ENCODE measurements at places on chromosomes 6 and 20.

DNA sequence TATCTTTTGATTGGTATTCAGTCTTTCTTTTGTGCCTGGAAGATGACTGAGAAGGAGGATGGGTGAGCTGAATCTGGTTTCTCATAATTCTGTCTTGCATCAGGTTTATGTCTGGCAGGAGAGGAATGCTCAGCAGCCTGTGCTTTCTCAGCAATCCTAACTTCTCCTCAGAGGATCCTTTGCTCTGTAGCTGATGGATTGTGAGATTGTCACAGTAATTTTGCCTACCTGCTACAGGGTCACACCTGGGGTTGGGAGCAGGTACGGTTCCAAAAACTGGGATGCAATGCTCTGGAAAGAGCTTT is 2.1 kb upstream of the HS3ST5 start:
- no peak for DNase-seq

DNA sequence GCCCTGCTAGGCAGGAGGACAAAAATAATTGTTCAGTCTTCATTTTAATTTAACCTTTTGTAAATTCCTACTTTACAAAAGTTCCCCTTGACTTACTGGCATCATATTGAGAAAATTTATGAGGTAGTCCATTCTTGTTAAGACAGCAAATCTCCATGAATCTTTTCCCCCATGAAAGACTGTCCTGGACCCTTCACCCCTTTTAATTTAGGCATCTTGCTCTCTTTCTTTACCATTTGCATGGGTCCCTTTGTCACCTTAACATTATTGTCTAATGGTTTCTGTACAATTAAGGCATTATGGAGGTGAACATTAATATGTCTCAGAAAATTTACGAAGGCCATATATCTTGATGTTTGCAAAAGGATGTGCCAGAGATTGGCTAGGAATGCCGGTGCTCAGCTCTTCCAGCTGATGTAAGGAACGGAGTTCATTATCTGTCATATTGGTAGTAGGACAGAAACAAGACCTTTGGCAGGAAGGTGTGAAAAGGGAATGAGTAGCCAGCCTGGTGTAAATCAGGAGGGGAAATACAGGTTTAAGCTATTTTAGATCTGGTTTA is 382.8 kb upstream of the TSHZ2 start:
- no peak for DNase-seq

DNA sequence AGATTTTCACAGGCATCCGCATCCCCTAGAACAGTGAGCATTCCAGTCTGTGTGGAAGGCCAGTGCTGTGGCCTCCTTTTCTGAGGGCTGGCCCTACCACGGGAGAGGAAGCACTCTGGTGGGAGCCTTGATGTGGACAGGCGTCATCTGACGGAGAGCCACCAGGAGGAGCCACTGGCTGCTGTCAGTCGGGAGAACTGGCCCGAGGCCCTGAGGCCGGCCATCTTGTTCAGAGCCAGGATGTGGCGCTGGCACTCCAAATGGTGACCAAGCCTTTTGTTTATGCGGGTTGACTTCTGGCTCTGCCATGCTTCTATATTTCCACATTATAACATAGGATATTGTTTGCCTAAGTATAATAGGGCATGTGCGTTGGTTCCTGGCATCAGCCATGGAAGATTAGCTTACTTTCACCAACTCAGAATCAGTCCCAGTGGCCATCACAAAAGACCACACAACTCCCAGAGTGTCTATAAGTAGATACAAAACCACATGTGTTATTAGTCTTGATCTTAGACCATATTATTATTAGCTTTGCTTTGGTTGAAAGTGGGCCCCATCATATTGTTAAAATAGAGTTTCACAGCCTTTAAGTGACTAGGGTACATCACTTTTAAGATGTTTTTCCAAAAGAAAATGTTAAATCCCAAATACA is 273.9 kb upstream of the TAB2 start:
- no peak for DNase-seq

DNA sequence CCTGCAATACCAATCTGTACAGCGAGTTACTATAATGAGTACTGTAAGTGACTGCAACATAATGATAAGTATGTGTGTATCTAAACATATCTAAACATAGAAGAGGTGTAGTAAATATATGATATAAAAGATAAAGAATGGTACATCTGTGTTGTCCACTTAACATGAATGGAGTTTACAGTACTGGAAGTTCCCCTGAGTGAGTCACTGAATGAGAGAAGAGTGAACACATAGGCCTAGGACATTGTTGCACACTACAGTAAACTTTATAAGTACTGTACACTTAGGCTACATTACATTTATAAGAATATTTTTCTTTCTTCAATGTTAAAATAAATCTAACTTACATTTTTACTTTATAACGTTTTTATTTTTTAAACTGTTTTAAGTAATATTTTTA is 380.4 kb downstream of the MMUT start:
- DNase-seq, result no peak

GRCh38 chr6:157603314-157603940 is 219.6 kb upstream of the SNX9 start:
- no peak for DNase-seq

GRCh38 chr6:156747715-156748114 is 29.5 kb upstream of the ARID1B start:
- no peak for DNase-seq

DNA sequence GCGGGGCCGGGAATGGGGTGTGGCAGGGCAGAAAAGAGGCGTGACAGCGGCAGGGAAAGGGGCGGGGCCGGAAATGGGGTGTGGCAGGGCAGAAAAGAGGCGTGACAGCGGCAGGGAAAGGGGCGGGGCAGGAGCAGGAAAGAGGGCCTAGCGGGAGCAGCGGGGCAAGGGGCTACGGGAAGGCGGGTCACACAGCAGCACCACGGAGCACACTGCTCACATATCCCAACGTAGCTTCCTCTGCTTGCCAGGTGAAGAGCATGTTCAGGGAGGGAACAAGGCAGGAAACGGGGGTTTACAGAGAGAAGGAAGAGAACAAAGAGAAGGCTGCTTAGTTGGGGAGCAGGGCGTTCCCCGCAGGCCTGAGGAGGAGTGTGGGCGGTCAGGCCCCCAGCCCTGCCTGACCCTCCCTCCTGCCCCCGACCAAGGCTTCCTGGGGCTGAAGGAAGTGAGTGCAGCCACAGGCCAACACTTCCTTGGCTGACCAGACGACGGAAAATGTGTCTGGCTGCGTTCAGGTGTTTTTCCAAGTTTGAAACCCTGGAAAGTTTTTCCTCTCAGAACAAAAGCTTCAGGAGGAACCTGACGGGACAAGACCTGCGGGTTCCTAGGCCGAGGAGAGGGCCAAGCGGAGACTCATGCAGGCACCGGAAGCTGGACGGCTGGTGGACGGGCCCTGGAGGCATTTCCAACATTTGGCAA is 13.8 kb downstream of the UCKL1 start:
- DNase-seq, result no peak

DNA sequence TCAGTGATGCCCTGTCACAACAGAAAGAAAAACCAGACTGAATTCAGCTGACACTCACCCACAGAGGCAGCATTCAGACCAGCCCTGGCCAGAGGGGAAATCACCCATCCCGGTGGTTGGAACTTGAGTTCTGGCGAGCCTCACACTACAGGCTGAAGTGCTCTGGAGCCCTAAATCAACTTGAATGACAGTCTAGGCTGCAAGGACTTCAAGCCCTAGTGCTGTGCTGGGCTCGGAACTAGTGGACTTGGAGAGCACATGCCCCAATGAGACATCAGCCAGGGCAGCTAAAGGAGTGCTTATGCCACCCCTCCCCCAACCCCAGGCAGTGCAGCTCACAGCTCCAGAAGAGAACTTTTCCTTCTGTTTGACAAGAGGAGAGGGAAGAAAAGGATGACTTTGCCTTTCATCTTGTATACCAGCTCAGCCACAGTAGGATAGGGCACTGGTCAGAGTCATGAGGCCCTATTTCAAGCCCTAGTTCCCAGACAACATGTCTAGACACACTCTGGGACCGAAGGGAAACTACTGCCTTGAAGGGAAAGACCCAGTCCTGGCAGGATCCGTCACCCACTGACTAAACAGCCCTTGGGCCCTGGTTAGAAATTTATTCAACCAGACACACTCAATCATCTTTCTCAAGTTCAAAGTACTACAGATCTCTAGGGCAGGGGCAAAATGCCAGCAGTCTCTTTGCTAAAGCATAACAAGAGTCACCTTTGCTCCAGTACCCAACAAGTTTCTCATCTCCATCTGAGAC is 43.2 kb upstream of the PNRC1 start:
- no peak for DNase-seq

GRCh38 chr6:70166088-70166958 is 136.6 kb downstream of the COL9A1 start:
- DNase-seq, result no peak

GRCh38 chr6:5078121-5078669 is 6.9 kb upstream of the PPP1R3G start:
- no peak for DNase-seq

DNA sequence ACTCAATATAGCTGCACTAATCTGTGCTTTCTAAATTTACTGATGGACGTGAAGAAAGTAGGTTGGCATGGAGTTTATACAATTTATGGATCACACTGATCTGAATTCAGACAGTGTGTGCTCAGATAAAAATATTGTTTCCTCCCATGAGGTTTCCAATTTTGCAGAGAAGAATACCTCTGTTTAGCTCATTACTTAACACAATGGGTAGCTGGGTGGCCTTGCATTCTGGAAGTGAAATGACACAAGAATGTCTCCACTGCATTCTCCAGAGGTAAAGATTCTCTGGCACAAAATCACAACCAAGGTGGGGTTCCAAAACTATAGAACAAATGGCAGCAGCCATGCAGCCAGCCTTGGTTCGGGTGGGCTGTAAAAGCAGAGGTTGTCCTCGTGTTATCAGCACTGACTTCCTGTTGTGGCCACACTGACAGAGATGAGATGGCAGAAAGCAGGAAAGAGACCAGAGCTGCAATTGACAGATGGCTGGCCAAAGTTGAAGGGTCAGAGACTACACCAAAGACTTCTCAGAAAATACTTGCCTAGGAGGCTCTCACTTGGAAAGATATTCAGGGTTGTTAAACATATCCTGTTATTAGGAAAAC is 50.2 kb downstream of the HDAC2 start:
- DNase-seq, result no peak

DNA sequence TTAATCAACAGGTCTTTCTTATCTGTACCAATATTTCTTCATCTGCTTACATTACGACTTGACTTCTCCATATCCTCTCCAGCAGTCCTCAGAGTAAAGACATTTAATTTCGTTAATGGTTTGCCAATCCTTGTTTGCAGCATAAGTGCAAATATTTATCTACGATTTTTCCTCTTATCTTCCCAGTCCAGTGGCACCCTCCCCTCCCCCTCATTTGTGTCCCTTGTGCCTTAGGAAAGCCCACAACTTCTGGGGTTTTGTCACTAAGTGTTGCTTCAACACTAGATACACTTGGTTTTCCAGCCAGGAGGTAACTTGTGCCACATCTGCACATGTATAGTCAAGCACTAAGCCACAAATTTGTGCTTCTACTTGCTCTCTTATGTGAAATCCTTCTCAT is 327.2 kb downstream of the CBLN4 start:
- DNase-seq, result no peak

DNA sequence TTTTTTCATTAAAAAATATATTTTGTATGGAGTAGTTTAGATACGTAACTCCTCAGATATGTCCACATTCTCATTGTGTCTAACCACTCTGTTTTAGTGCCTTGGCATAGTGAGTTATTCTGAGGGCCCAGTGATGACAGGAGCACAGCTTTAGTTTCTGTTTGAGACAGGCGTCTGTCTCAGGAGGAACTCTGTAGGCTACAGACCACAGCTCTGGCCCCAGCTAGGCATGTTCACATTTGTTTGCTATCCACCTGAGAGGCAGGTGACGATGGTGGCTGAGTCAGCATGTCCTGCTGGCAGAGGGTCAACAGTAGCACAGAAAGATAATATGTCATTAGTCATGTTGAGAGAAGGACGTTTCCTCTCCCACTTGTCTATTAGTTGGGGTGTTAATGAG is 16.3 kb downstream of the LRRC1 start:
- DNase-seq, result no peak

- DNase-seq, result no peak
Observed at GRCh38 chr20:3459881-3460307, 10.9 kb upstream of the ATRN start.

DNA sequence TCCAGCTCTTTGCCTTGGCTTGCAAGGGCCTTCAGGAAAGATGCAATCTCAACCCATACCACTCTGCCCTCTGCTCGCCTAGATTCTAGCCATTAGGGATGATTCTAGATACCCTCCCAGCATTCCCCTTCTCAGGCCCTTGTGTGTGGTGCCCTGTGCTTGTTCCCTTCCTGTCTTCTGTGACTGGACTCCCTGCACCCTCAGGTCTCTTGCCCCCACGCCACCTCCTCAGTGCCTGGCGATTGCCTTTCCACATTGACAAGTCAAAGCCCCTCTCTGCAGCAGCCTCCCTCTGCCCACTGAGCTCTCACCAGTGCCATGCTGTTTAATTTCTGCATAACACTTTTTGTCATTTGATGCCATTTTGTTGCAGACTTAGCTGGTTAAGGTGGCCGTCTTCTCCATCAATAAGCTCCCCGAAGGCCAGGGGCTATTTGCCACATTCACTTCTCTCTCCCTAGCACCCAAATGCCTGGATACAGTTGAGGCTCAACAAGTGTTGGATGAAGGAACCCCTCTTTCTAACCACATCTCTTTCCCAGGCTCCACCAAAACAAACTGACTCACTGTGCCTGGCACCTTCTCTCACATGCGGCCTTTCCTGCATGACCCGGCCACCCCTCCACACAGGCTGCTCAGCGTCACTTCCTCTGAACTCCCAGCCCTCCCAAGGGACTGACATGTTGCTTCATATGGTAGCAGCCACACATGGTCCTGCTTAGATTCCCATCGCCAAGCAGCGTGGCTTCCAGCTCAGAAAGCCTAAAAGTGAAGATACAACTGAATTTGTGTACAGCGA is 4.6 kb upstream of the TXNDC5 start:
- no peak for DNase-seq

DNA sequence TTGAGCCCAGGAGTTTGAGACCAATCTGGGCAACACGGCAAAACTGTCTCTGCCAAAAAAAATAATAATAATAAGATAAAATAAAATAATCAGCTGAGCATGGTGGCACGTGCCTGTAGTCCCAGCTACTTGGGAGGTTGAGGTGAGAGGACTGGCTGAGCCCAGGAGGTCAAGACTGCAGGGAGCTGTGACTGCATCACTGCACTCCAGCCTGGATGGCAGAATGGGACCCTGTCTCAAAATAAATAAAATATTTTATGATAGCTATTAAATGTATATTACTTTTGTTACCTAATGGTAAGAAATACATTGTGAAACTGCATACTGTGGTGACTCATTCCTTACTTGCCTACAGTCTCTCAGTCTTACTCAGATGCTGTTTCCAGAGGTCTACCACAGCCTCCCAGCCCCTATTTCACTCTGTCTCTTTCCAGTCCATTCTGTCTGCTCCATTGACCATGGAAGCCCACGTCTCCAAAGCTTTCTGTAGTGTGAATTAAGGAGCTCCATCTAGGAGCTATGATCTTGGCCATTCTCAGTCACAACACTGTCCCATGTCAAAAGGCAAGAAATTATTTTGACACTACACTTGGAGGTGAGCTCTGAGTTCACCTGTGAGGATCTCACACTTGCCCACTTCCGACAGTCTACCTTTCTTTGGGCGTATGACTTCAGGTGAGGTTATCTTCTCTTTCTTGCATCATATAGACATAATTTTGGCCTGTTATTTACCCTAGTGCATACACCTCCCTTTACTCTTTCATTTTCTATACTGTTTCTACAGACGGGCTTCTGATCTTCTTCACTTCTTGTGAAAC is 22.4 kb upstream of the SNX9 start:
- no peak for DNase-seq
